Posterior vena cava (tissue), 2 donors: ENCODE measurements at places on chromosomes 3 and 15. TPM values are rescaled to one million over a fixed set of nuclear protein-coding genes. Genes with fewer than 3 reads are reported as not detected.

DNA sequence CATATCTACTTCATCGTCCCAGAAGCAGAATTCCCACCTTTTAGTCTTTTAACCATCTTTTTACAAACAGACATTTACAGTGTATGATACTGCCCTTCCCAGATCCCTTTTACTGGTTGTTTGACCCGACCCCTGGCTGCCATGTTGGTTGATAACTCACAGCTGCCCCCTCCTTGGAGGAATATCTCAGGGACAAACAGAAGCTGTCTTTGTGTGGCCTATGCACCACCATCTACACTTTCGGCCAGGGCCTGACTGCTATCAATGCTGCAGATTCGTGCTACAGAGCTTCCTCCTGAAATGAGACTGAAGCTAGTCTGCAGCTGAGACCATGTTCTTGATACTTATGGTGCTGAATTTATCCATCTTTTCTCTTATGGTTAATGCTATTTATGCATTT is 6.6 kb upstream of the POLQ start:
- DNase-seq, result no peak

DNA sequence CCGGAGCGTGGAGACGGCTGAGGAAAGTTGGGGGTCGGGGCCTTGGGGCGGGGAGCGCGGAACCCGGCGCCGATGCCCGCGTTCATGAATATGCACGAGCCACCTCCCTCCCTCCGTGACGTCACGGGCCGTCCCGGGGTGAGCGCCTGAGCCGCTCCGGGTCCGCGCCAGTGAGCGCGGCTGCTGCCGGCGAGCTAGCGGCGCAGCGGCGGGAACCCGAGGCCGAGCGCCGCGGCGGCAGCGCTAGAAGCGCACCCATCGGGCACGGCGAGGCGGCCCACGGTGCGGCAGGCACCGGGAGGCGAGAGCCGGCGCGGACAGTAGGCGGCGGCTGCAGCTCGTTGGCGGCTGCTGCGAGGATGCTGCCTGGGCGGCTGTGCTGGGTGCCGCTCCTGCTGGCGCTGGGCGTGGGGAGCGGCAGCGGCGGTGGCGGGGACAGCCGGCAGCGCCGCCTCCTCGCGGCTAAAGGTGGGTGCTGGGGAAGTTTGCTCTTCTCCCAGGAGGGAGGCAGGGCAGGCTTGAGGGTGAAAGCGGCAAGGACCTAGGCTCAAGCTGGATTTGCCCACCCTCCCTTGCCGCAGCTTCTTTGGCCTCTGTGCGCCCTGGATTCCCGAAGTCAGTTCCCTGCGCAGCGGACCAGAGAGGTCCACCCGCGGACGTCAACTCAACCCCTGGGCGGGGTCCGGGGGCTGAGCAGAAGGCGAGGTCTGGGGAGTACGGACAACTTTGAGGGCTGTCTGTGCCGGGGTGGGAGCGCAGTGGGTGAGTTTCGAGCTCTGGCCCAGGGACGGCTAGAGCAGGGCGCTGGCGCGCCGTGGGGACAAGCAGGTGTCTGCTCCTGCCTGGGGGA is at the start of gene CLSTN2:
CLSTN2 (plus strand) TSS at position 170 of the 850 bp plus-strand sequence.
- DNase-seq, result peak; percentile 91

RLBP1 gene
- total RNA-seq, result not detected

MME gene
- 3.2 TPM for total RNA-seq

SERINC4 gene
- total RNA-seq, result not detected

SLC22A14 gene
- total RNA-seq, result not detected

IQGAP1 gene
- total RNA-seq, result 265 TPM

DNA sequence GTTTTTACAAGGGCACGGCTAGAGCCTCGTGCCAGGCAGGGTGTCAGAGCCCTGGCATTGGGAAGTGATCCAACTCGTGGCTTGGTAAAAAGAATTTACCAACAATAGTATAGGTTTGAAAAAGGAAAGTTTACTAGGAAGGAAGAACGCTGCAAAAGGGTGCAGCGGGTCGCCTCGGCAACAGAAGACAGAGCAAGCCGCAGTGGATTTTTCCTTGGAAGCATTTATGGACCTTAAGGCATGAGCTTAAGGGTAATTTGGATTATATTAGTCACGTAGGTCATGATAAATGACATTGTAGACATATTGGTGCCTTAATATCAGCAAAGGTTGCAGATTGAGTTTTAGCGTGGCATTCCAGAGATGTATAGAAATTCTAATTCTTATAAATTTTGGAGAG is 163.4 kb upstream of the PPP2R3A start:
- no peak for DNase-seq
